ENCODE measurements at places on chromosomes 13 and 19.

- DNase-seq = no peak
These were observed 5.4 kb upstream of the EPN1 start for GRCh38 chr19:55669418-55670279.

DNA sequence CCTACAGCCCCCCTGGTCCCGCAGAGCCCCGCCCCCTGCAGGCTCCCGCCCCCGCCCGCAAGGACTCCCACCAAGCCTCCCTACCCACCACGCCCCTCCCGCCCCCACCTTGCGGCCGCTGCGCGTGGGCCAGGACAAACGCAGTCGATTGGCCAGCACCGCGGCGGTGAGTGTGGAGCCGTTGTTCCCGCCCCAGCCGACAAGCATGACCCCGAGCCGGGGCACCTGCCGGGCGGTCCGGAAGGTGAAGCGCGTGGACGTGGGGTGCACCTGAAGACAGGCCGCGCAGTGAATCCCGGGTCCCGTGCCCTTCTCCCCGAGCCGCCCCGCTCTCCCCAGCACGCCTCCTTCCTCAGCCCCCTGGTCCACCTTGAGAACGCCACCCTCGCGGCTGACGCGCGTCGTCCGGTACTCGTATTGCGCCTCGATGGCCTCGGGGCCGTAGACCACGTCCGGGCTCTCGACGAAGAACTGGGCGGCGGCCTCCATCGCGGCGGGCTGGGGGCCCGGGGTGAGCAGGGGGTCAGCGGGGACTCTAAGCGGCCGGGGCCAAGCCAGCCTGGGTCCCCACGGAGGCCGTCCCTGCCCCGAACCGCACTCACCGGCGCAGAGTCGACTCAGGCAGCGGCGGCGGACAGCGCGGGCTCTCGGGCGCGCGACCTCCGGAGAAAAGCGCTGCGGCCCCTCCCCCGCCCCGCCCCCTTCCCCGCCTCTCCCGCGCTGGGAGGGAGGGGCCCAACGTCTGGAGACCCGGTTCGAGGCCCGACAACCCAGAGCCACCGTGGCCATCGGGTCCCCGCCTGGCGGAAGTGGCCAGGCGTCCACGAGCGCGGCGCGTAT, at the start of gene ISYNA1:
Gene ISYNA1 (minus strand): TSS at position 643 of the 840 bp plus-strand sequence. CDS start 154 bp downstream, at position 489.
- DNase-seq = peak; percentile 55

DNA sequence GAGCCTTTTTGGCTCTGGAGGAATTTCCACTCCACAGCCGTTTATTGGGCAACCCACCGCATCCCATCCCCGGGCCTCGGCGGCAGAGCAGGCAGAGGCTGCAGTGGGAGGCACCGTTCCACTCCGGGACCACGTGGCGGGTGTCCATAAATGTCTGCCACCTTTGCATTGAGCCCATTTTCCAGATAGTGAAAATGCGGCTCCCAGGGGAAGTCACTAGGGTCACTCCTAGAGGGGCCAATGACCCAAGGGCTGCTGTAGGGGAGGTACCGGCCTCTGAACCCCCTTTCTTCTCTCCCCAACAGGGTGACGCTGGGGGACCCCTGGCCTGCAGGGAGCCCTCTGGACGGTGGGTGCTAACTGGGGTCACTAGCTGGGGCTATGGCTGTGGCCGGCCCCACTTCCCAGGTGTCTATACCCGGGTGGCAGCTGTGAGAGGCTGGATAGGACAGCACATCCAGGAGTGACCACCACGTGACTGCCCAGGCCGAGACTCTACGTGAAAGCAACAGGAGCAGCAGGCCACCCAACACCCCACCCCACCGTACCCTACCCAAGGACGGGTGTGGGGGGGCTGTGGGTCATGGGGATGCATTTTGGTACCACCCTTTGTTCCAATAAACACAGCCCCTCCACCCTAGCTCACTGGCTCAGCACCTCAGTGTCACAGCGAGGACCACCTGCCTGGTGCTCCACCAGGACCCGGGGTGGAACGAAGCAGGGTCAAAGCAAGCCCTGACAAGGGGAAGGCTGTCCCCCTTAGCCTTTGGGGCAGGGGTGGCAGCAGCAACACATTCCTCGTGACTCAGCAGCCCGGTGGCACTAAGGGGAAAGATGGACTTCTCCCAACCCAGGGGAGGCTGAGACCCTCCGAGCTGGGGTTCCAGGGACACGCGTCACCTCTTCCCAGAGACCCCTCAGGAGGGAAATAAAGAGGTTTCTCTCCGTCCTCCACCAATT, 1.5 kb downstream of the TIMM13 start:
- DNase-seq = no peak

DNA sequence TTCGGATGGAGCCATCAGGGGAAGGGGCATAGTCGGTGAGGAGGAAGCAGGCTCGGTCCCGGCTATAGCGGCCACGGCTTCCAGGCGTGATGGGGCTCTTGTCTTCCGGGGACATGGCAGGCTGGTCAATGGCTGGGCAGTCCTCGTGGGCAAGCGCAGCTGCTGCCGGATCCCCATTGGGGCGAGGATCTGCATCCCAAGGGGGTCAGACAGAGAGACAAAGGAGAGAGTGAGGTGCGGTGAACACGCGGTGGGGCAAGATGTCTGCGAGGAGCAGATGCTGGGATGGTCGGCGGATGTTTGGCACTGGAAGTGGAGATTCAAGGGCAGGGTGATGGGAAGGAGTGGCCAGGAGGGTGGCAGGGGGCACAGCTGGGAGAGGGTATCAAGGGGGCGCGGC, 8.6 kb downstream of the KCNC3 start:
- no peak for DNase-seq

GRCh38 chr19:38134540-38135149, 89.4 kb downstream of the DPF1 start:
- DNase-seq = peak; percentile 63

DNA sequence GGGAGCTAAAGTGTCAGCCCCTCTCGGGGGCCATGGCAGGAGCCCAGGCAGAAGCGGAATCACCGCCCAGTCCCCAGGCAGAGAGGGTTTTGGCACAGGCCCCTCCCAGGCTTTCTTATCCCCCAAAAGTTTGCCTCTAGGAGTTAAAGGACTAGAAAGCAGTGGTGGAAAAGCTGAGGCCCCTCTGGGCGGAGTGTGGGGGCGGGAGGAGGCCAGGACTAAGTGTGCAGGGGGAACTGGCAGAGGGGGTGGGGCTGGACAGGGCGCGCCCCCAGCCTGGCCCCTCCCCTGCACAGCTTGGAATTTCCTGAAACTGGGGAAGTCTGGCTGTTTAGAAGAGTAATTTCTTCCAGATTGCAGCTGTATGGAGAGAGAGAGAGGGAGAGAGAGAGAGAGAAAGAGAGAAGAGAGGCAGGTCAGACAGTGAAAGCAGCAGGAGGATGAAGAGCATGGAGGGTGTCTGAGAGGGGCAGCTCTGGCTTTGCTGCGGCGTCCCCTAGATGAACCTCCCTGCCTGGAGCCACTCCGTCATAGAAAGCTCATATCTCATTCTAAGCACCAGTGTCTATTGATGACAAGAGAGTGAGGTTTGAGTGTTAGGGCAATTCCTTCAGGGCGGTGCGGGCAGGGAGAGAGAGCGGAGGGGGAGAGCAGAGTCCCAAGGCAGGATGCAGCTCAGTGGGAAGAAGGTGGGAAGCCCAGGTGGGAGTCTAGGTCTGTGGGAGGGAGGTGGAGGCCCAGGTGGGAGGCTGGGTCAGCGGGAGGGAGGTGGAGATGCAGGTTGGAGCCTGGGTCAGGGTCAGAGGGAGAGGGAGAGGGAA, at the start of gene CDC42EP5:
Gene CDC42EP5 (minus strand): TSS at position 226 of the 821 bp plus-strand sequence. CDS start 7,749 bp downstream, outside the sequence.
- peak; percentile 43 for DNase-seq

- no peak for DNase-seq
These were observed 3.8 kb upstream of the MLNR start for GRCh38 chr13:49216334-49216733.

GRCh38 chr13:72864142-72865011, 82.4 kb downstream of the PIBF1 start:
- DNase-seq = peak; percentile 53

DNA sequence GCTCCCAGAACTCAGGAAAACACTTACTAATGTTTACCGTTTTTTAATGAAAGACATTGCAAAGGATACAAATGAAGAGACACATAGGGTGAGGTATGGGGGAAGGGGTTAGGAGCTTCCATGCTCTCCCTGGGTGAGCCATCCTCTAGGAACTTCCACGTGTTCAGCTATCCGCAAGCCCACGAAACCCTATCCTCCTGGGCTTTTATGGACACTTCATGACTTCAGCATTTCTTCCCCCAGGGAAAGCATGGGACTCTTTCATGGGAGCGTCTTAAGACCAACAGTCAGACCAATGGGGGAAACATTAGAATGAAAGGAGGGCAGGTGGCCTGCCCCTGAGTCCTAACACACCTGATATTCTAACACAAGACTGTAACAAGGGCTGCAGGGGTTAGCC, 6.6 kb upstream of the ESD start:
- peak; percentile 69 for DNase-seq

GRCh38 chr19:50721441-50722137, 1.6 kb upstream of the CLEC11A start:
- no peak for DNase-seq

Measured in ELR (cell line).